ENCODE measurements at places on chromosomes 3 and 15.

GRCh38 chr3:194344012-194344411 is 7.1 kb downstream of the CPN2 start:
- peak; percentile 74 for DNase-seq

DNA sequence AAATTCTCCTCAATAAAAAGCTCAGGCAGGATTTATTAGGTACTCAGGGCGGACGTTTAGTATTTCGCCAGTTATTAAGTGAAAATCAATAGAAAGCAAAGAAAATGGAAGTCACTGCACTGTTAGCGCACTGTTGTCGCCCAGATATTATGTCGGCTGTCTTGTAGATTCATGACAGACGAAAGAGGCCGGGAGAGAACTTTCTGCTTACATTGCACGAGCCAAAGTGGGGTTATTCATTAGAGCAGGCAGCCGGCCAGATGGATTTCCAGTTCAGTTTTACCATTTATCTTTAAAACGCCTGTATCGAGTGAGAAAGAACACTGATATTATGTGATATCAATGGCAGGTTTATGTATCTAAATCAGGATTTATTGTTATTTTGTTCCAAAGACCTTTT is 866.0 kb upstream of the NR2F2 start:
- no peak for DNase-seq

GRCh38 chr15:32637704-32638103 is 3.8 kb upstream of the SCG5 start:
- DNase-seq = no peak

DNA sequence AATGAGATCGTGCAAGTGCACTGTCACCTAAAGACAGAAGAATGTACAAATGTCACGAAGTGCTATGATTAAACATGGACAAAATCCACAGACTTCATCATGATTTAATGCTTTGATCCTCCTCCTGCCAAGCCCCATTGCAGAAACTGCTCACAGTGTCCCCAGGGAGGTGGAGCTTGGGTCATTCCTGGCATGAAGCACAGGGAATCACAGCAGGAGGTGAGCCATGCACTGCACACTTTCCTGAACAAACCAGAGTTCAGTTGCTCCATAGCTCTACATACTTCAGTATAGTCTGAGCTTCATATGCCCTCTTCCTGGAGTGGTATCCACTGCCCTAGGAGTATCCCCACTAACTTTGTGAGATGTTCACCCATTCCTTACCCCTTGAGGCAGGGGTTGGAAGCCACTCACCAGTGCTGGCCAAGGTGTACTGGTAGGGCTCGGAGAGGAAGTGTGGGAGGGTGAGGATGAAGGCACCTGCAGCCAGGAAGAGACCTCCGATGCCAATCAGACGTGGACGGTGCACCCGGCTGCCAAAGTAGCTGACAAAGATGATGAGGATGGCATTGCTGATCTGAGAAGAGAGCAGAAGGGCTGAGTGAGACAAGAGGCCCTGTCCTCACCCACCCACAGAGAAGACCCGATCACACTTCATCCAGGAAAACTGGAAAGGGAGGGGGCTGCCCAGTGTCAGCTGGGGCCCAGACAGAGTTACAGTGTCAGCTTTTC is 56.3 kb downstream of the SLCO2A1 start:
- peak; percentile 35 for DNase-seq

DNA sequence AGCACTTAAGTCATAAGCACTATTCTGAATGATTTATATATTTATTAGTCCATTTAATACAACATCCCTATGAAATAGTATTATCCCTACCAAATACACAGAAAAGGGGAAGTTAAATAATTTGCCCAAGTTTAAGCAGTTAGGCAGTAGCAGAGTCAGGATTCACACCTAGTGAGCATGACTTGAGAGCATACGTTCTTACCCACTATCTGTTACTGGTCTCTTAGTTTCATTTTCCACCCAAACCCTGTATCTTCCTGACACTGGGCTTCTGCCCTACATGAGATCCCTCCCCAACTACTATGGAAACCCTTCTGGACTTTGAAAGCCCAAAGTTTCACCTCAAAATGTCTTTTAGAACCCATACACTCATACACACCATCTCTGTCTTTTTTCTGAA is 4.4 kb upstream of the ATOSA start:
- no peak for DNase-seq

- DNase-seq = no peak
These were observed 108.9 kb upstream of the ETV5 start for GRCh38 chr3:186217820-186218164.

- no peak for DNase-seq
These were observed 40.4 kb downstream of the BHLHE40 start for GRCh38 chr3:5019411-5020241.

- DNase-seq = no peak
These were observed 61.1 kb downstream of the DIPK2A start for GRCh38 chr3:144032531-144033239.

DNA sequence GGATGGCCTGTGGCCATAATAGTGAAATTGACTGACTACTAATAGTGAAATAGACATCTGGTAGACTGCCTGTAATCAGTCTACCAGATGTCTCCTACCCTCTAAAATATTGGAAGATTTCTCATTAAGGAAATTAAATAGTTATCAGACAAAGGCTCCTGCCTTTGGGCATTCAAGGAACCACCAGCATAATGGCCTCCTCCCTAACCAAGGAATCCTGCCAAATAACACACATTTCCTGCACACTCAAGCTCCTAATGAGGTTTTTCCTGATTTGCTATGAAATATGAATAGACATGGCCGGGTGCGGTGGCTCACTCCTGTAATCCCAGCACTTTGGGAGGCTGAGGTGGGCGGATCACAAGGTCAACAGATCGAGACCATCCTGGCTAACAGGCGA is 14.6 kb downstream of the NUSAP1 start:
- no peak for DNase-seq

DNA sequence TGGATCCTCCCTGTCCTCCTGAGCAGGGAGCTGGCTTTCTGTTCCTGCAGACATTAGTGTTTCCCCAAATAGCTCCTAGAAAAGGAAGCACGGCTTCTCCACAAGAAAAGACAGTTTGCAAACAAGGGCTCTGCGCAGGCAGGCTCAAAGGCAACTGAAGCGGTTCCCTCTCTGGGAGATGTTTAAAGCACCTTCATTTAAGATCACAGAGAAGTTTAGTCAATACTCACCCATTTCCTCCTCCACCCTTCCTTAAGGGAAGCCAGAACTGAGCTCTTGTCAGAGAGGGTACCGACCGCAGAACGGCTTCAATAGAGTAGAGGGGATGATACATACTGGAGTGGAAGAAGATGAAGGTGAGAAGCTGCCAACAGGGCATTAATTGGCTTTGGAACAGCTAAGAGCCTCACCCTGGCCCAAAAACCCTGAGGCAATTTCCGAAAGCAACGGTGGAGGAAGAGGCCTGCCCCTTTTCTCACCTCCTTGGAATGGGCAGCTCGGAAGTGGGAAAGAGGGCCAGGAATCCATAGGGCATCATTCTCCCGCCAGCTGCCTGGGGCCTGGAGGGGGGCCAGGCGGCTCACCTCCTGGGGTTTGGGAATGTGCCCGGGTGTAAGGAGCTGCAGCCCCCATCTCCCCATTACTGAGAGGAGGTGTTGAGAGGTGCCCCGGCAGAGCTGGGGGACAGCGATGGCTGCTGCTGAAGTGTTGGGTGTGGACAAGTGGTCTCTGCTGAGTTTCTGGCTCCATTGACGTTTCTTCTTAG is 4.8 kb upstream of the EPHB3 start:
- no peak for DNase-seq

GRCh38 chr3:171181907-171182690 is 155.6 kb upstream of the SLC2A2 start:
- peak; percentile 24 for DNase-seq

DNA sequence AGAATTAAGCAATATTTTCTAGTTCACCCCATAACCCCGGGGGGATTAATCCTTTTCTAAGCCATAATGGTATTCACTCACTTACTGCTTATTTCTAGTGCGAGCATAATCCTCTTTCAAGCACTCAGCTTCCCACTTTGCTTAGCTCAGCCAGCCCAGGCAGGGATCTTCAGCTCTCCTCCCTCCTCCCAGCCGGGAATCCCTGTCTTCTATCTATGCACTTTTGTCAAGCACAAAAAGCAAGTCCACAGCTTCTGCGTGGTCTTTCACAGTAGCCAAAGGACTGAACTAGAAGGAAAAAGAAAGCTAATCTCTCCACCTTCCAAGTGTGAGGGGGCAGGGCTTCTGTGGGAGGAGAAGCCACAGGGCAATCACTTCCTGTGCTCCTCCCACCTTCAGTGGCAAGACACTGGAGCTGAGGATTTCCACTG is 62.8 kb downstream of the PEX5L start:
- DNase-seq = peak; percentile 11

DNA sequence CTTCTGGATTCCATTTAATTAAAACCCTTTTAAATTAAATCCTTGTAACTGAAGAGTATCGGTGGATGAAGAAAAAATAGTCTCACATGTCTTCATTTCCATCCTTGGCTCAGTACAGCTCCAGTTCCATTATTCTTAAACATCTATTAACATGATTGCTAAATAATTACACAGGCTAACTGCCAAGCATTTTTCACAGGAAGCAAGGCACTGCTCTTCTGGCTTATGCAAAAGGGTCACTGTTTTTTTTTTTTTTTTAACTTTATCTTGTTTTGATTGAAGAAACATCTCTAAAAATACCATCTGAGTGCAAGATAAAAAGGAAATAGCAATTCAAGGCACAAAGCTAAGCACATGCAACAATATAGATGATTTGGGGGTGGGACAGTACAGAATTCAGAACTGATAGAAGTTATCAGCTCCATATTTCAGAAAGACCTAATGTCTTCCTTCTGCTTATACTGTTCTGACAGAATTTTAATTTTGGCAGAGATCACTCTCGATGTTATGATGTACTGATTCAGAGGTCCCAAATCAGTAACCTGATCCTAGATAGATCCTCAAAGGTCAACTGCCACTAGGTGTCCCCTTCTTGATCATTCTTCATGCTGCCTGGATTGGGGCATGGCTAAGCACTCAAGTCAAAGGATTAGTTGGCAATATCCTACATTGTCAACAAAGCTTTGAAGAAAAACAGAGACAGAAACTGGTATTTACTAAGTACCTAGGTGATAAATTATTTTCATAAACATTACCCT is 57.8 kb upstream of the ACTC1 start:
- peak; percentile 13 for DNase-seq

GRCh38 chr3:13014755-13015285 is 58.4 kb downstream of the IQSEC1 start:
- no peak for DNase-seq

- DNase-seq = no peak
These were observed 313.5 kb downstream of the RPLP1 start for GRCh38 chr15:69766156-69766555.

GRCh38 chr15:71707230-71708050 is 102.9 kb upstream of the NR2E3 start:
- DNase-seq = peak; percentile 50

GRCh38 chr3:37859354-37859753 is 2.3 kb upstream of the CTDSPL start:
- DNase-seq = no peak

GRCh38 chr3:183437061-183437460 is 8.6 kb upstream of the MCF2L2 start:
- DNase-seq = no peak

DNA sequence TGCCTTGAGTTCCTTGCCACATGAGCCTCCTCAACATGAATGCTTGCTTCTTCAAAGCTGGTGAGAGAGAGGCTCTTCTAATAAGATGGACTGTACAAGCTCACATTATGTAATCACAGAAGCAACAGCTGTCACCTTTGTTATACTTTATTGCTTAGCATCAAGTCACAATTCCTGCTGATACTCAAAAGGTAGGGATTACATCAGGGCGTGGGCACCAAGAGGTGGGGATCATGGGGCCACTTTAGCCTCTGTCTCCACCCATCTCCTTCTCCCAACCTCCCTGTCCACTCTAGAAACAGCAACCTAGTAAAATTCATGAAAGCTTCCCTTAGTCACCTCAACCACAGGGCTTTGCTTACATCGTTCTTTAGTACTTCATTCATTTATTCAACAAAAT is 95.9 kb downstream of the FAM43A start:
- DNase-seq = no peak

GRCh38 chr15:92971081-92971480 is 71.0 kb downstream of the CHD2 start:
- DNase-seq = no peak

DNA sequence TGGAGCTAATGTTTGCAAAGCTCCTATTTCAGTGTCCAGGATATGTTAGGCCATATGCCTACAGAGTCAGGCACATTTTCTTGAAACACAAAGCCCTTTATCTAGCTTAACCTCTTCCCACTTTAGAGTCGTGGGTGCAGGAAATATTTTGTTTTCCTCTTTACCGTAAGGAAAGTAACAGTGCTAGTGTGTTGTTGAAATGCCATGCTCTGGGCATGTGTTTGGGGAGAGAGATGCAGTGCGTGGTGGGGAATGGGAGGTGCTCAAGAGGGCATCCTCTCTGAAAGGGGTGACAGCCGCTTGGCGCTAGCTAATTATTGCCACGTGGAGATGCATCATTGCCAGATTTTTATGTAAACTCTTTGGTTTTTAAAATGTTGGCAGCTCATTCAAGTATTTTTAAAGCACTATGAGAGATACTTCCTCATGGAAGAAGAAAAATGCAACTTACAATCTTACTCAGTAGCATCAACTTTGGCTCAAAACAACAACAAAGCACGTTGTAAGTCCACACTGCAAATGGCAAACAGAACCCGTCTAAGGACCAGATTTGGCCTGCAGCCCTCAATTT is 152.6 kb downstream of the LPP start:
- no peak for DNase-seq

- peak; percentile 58 for DNase-seq
These were observed 6.9 kb downstream of the GALNT15 start for GRCh38 chr3:16181361-16181760.

DNA sequence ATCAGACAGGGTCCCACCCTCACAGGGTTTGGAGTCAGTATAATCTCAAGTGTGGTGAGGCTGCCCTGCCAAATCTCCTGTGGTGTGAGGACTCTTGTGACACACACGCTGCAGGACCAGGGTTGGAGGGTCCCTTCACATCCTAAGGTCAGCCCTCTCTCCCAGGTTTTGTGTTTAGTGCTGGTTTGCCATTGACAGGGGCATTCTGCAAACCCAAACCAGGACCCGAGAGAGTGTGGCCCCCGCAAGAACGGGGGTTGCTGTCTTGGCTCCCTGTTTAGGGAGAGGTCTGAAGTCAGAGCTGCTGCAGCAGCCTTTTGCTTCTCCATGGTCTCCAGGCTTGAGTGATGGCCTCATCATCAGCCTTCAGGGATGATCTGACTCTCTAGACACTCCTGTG is 14.7 kb downstream of the FAM107A start:
- no peak for DNase-seq

- DNase-seq = no peak
These were observed 8.0 kb downstream of the TMEM45A start for GRCh38 chr3:100500320-100500880.

GRCh38 chr3:144708437-144708836 is 736.8 kb downstream of the DIPK2A start:
- no peak for DNase-seq
